Motor neuron (in vitro differentiated cells): ENCODE measurements at places on chromosomes 2 and 18. TPM values are rescaled to one million over a fixed set of nuclear protein-coding genes. Genes with fewer than 3 reads are reported as not detected.

GRCh38 chr2:181656450-181657291 is at the start of gene CERKL:
Gene CERKL, minus strand, starts transcription at chr2:181657105. Its CDS starts 99 bp downstream, at chr2:181657006.
- peak; percentile 92 for ATAC-seq

GRCh38 chr18:11494107-11494506 is 115.3 kb upstream of the SLC35G4 start:
- ATAC-seq = no peak

- ATAC-seq = no peak
These were observed 65.3 kb upstream of the DTNB start for GRCh38 chr2:25738383-25739343.

GRCh38 chr18:58456625-58457024 is 172.3 kb downstream of the ALPK2 start:
- ATAC-seq = no peak

Gene ANKRD30BL
- total RNA-seq = 0.07 and 0.22 TPM in 2 replicates

GRCh38 chr2:229153951-229154350 is 117.1 kb downstream of the PID1 start:
- ATAC-seq = no peak

- ATAC-seq = no peak
These were observed 175.2 kb upstream of the PKDCC start for GRCh38 chr2:41872646-41873045.

DNA sequence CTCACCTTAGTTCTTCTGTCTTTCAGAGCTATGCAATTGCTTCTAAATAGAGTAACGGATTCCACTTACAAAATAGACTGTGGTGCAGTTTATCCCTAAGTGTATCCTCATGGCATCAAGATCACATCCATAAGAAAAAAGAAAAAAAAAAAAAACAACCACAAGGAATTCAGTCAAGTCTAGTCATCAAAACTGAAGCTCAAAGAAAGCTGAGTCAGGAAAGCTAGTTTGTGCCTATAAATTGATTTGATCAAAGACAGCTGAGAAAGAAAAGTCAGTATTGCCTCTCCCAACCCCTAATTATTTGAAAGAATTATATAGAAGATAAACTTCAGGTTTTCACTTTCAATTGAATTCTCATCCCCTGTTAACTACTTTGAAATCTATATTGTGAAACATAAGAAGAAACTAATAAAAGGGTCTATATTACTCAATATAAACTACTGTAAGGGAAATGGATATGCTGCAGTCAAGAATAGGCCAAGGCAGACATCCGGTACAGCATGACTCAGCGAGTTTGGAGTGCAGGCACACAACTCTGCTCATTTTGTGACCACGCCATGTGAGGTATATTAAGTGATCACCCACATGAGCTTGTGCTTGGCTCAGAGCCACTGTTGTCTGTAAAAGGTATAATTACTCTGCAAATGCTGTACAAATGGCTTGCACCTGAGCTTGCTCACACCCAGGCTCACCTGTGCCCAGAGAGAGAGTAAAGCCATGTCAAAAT is 568.1 kb upstream of the CRIM1 start:
- no peak for ATAC-seq
